ENCODE measurements at places on chromosomes 4 and X.

DNA sequence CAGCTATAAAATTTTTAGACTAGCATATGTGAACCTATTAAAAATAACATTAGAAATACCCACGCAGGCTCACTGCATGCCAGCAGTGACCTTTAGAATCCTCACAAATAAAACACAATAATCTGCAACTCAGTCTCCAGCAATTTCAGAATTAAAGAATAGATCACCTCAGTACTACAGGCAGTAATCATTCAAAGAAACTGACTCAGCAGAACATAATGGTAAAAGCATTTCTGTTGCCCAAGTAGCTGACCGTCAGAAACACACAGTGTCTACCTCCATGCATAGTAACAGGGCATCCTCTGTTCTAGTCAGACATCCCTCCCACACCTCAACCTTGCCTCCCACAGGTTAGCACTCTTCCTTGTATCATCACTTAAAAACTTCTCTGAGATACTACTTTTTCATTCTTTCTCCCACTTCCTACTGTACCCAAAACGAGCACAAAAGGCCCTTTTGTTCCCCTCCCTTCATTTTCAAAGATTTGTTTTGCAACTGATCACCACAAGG is 65.7 kb upstream of the BEND2 start:
- DNase-seq: no peak

DNA sequence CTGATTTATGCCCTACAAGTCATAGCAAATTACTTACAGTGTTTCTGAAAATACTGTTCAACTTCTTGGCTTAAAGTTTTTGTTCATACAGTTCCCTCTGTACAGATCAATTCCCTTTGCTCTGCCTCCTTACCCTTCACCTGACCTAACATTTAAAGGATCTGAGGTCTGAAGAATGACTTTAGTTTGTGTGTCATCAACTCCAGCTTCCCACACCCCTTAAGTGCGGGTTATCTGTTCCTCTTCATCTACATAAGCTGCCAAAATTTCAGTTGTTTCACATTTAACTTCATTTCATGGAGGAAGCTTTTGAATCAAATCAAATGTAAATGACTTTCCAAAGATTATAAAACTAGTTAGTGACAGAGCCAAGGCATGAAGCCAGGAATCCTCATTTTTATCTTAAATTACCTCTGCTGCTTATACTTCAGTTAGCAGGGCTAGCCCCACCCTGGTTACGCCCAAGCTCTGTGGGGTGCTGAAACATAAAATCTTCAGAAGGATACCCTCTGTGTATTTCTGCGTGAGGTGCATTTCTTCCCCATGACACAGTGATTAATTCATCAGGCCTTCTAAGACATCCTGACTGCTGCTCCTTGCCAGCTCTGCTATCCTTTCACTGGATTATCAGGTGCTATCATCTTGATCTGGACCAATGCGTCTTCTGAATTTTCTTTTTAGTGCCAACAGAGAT is 16.5 kb downstream of the CXCL1 start:
- no peak for DNase-seq

GRCh38 chr4:138428611-138429010 is 186.5 kb upstream of the SLC7A11 start:
- no peak for DNase-seq

DNA sequence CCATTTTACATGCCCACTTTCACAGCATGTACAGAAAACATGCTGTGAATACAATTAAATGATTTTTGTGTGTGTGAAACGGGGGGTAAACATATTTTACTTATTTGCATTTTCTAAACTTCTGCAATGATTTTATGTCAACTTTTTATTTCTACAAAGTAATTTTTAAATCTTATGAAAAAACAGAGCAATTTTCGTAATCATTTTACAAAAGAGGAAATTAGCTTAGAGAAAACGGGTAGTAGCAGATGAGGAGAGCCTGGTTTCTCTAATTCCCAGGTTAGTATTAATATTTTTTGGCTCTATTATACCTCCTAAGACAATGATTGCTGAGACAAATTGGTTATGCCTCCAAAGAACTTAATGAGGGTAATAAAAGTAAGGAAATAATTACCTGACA is 3.2 kb downstream of the TKTL2 start:
- DNase-seq: no peak

DNA sequence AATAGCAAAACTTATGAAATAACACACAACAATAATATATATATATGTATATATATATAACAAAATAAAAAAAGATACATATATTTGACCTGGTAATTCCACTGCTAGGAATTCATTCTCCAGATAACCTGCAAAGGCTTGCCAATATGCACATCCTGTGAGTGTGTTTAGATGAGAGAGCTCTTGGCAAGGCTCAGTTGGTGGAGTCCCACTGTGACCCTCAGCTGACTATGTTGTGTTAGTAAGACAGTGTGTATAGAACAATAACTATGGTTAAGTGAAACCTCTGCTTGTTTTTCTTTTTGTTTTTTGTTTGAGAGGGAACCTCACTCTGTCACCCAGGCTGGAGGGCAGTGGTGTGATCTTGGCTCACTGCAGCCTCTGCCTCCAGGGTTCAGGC is 39.5 kb upstream of the RBMX start:
- DNase-seq: no peak

GRCh38 chr4:38151873-38152272 is 191.7 kb downstream of the PTTG2 start:
- DNase-seq: no peak

- DNase-seq: no peak
These were observed 42.4 kb downstream of the EVC start for GRCh38 chr4:5753366-5753765.

- no peak for DNase-seq
These were observed 28.2 kb downstream of the ODAPH start for GRCh38 chr4:75584067-75584466.

- peak; percentile 43 for DNase-seq
These were observed 339.2 kb downstream of the TMA16 start for GRCh38 chr4:163833669-163834068.

DNA sequence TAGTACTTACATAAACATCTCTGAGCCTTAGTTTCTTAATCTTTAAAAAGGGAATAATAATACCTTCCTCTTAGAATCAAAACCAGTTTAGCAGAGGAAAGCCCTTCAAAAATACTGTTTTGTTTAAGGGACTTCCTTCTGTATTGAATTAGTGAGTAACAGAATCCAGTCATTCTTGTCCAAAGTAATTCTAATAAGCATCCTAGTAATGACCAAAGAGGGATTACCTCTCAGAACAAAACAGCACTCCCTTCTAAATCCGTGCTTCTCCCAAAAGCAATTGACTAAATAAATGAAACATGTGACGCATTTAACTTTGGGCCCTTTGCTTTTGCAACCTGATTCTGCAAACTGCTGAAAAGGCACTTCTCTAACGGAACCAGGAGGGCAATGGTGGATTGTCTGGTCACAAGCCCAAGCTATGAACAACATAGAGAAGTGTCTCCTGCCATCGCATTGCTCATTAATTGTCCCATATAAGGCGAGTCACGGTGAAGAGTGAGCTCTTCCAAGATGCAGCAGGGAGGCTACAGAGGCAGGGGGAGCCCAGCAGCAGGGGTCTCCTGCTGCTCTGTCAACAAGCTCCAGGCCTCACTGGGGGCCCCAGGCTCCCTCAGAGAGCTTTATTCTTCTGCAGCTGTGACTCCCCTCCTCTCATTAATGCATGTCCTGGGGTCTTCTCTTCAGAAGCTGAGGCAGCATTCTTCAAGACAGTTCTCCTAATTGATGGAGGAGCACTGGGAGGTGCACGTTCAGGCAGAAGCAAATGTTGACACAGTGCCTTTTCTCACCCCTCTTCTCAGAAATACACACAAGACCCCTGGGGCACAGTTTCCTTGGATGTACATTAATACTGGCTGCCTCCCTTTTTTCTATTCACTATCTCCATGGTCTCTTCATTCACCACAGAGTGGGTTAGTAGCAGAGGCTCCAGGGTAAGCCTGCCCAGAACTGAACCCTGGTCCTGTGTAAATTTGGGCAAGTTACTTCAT is 419.6 kb upstream of the RASGEF1B start:
- no peak for DNase-seq

DNA sequence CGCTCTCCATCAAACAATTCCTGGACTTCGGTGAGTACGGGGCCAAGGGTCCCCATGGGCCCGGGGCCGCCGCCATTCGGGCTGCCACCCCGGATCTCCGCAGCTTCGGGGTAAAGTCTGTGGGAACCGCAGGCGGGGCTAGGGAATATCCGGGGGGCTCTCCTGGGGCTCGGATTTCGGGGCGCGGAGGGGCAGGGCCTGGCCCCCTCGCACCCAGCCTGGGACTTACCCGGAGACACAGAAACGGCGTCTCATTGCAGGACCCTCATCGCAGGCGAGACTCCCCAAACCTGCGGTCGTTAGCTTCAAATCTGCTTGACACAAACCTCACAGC is 413 bp downstream of the PDK3 start:
- no peak for DNase-seq

GRCh38 chr4:15881820-15882219 is 56.7 kb downstream of the FGFBP1 start:
- no peak for DNase-seq

- DNase-seq: no peak
These were observed 3.0 kb upstream of the SLC2A9 start for GRCh38 chr4:10024303-10024702.

DNA sequence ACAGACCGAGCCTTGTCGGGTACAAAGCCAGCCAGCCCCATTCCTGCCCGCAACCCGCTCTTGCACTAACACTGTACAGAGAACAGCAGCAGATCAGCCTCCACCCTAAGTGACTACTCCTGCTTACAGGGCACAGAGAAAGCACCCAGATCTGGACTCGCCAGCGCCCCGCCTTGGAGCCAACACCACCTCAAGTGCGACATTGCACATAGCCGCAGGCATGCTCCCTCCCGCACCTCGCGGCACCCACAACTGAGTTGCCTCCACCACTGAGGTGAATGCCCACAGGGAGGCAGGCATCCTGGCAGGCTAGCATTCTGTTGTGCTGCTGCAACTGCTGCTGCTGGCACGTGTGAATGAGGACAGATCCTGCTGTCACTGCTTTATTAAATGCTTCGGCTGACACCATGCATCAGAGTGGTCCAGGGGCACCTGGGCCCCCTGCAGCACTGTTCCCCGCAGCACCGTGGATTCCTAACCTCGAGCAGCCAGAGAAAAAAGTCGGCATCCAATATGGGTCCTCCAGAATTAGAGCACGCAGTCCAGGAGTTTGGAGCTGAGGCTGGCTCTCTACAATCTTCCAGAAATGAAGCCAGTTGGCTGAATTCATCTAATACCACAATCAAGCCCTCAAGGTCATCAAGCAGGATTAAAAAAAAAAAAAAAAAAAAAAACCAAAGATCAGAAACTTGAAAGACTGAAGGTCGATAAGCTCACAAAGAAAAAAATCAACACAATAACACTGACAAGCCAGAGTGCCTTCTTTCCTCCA is 352.9 kb downstream of the GASK1B start:
- DNase-seq: no peak

DNA sequence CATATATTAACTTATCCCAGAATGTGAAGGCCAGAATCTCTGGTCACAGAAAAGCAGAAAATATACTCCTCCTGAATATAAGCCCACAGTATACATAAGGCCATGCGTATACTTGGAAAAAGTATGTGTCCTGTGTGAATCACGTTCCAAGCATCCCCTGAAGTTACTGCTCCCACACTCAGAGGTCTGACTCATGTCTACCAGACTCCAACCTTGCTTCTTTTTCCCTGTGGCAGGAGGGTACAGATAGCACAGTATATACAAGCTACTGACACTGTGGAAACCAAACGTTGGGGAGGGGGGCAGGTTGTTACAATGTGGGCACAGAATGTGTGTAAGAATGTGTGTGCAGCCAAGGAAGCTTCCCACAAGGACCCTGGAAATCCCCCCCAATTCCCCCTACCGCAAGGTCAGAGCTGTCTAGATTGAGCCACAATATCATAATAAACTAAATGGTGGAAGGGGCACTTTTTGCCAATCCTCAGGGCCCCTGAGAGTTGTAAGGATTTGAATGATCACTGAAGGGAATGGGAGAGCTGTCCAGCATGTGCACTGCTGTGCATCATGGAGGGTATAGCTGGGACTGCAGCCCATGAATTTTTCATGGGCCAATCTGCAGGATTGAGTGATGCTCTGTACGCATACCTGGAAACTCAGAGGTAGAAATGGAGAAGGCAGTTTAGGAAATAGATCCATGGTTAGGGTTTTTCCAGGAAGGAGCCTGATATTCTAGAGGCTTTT is 7.4 kb upstream of the RELL1 start:
- DNase-seq: no peak

GRCh38 chr4:42483426-42484379 is 86.4 kb downstream of the SHISA3 start:
- DNase-seq: no peak

GRCh38 chrX:130725519-130725918 is 177.5 kb downstream of the ENOX2 start:
- DNase-seq: no peak

DNA sequence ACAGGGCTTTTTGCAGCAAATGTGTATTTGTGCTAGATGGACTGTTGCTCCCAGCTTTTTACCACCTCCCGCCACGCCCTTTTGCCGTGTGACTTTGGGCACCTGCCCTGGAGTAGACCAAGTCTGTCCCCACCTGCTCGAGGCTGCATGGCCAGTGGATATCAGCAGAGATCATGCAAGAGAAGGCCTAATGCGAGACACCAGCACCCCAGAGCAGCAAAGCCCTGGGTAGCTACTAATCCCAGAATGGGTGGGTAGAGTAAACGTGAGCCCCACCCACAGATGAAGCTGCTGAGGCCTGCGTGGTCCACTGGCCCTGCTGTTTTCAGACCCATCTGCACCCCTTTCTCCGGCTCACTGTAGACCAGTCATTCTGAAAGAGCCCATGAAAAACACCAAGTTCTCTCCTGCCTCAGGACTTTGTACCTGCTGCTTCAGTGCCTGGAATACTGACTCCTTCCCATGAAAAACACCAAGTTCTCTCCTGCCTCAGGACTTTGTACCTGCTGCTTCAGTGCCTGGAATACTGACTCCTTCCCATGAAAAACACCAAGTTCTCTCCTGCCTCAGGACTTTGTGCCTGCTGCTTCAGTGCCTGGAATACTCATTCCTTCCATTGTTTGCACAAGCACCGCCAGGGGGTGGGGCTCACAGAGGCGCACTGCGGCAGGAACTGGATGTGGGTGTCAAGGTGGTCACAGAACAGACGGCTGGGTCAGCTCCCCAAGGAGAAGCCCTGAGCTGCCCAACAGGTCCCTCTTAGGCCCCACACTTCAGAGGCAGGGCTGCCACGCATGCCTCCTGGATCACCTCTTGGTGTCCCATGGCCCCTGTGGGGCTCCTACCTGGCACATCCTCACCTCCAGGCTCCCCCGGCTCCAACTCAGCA is 5.1 kb upstream of the TNIP2 start:
- DNase-seq: no peak

GRCh38 chrX:40158036-40158706 is 60.4 kb upstream of the BCOR start:
- DNase-seq: peak; percentile 41

DNA sequence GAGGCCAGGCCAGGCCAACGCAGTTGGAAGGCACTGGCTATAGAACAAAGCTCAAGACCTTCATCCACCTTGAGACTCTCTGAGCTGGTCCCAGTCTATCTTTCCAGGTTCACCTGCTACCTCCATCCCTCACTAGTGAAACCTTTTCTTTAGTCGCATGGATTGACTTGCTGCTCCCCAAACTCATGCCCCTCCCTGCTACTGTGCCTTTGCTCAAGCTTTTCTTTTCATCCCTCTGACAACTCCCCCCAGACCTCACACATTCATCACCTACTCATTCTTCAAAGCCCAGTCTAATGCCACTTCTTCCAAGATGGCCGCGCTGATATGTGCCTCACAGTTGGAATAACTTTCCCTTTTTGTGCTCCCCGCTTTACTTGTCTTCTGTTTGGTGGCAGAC is 58.0 kb downstream of the CNGA2 start:
- DNase-seq: no peak

GRCh38 chr4:145730026-145730425 is 50.1 kb downstream of the C4orf51 start:
- no peak for DNase-seq

- no peak for DNase-seq
These were observed 228.1 kb downstream of the ADAMTS3 start for GRCh38 chr4:72340803-72341431.
